ENCODE measurements at places on chromosomes 1 and 21. TPM values are rescaled to one million over a fixed set of nuclear protein-coding genes. Genes with fewer than 3 reads are reported as not detected.

The ALG14 gene
- total RNA-seq: 1.0 TPM

DNA sequence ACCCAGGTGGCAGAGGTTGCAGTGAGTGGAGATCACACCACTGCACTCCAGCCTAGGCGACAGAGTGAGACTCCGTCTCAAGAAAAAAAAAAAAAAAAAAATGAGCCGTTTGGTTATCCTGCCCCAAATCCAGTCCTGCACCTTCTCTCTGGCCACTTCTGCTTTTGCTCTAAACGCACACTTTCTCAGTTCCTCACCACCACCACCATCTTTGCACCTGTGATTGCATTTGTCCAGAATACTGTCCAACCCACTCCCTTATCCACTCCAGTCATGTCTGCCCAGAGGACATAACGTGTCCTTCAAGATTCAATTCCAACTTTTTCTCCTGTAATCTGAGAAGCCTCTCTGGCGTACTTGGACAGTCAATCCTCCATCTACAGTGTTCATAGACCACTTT, 2.2 kb upstream of the NEK2 start:
- DNase-seq: no peak

GRCh38 chr1:24177161-24177560, 9.9 kb downstream of the IFNLR1 start:
- DNase-seq: no peak

GRCh38 chr1:185450917-185451316, 133.9 kb upstream of the IVNS1ABP start:
- no peak for DNase-seq

DNA sequence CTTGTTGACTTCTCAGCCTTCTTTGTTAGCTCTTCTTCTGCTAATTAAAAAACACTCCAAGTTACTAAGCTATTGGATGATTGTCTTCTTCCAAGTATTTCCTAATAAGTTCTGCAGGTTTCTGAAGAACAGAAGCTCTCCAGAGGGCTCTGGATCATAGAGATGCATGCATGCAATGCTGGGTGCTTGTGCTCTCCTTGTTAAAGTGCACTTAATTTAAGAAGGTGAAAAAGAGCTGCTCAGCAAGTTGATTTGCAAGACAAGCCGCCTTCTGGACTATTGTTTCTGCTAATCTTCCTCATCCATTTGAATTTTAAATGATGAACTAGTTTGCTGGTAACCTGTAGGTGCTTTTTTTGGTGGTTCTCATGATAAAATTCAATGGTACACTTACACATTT, 16.1 kb downstream of the RRP15 start:
- no peak for DNase-seq

The NEGR1 gene
- 16.9 TPM for total RNA-seq

All from tongue (tissue), 3 donors.